ENCODE measurements at places on chromosomes 6 and 20.

DNA sequence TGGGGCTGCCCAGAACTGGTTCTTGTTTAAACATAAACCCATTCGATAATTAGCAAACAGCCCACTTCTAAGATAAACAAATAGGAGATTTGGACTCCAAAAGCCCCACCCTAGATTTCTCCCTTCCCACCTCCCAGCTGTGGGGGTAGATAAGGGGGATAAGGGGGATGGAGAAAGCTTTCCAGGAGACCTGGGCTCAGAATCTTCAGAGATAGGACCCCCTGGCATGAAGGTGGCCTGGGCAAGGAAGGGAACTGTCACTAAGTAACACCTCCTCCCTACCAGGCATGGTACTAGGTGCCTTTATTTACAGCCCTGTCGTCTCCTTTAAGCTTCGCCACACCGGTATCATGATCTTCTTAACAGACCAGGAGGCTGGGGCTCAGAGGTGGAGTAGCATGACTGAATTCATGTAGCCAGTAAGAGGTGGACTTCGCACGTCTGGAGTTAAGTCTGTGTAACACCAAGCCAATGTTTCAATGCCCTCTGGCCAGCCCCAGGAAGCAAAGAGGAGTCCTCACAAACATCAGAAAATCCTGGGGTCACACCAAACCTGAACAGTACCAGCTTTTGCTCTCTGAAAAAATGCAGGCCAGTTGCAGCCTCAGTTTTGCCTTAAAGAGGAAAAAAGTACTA is 4.6 kb downstream of the SDC4 start:
- DNase-seq: no peak

GRCh38 chr6:23656255-23657194 is 469.5 kb upstream of the NRSN1 start:
- DNase-seq: no peak

GRCh38 chr6:96777113-96777512 is 60.2 kb downstream of the GPR63 start:
- DNase-seq: no peak

GRCh38 chr20:43749734-43750294 is 23.0 kb upstream of the GTSF1L start:
- peak; percentile 38 for DNase-seq

GRCh38 chr6:170047823-170048222 is 243.1 kb downstream of the DLL1 start:
- no peak for DNase-seq

GRCh38 chr6:111734068-111735061 is 128.7 kb upstream of the TRAF3IP2 start:
- no peak for DNase-seq

DNA sequence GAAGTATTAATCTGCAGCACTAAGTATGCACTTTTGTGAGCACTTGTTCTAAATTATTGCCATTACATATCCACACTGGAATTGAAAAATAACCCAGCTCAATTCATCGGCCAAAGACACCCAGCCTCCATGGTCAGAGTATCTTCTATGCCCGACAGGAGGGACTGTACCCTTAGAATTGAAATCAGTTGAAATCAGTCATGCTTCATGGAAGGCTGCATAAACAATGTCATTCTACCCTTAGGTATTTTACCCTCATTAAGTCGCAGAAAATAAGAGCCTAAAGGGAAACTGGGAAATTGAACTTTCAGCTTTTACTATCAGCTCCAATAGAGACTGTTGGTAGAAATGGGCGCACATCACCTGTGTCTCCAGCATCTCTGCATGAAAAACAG is 2.9 kb upstream of the RAMACL start:
- no peak for DNase-seq

GRCh38 chr6:88111991-88112390 is 54.2 kb downstream of the CNR1 start:
- no peak for DNase-seq

GRCh38 chr20:41632896-41633295 is 14.7 kb upstream of the CHD6 start:
- no peak for DNase-seq

GRCh38 chr6:15073344-15073789 is 172.5 kb upstream of the JARID2 start:
- peak; percentile 65 for DNase-seq

GRCh38 chr20:1825507-1825906 is 69.7 kb upstream of the SIRPA start:
- no peak for DNase-seq

GRCh38 chr6:24110417-24110816 is 15.6 kb upstream of the NRSN1 start:
- DNase-seq: no peak
